Small intestine (tissue), 16 donors: ENCODE measurements at places on chromosomes 1 and 21. TPM values are rescaled to one million over a fixed set of nuclear protein-coding genes. Genes with fewer than 3 reads are reported as not detected.

ANGPTL3 gene
- polyA plus RNA-seq, result 19.5 TPM

ZNF124 gene
- 3.2 TPM for polyA plus RNA-seq

DNA sequence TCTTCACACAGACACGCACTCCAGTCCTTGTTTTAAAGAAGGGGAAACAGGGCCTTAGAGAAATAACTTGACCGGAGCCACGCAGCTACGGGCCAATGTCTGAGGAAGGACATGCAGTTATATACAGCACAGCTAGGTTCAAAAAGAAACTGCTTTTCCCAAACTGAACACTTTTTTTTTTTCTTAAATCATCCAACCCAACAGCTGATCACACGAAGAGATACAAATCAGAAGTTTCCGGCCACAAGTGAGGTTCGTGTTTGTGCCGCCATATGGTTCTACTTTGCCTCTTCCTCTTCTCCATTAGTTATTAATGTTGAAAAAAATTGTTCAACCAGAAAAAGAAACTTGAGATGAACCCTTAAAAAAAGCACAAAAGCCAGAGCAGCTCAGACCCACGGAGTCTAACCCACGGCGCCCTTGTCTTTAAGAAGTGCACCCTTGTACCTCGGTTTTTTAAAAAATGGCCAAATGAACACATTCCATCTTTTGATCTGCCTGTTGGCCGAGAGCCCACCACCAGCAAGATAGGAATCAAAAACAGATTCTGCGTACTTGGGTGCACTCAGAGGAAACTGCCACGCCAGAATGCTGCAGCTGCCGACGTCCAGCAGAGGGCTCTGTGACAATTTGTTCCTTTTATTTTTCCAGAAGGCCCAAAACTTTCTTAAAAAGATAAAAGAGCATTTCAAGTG is 78.9 kb downstream of the SLC66A1 start:
- peak; percentile 58 for DNase-seq

DNA sequence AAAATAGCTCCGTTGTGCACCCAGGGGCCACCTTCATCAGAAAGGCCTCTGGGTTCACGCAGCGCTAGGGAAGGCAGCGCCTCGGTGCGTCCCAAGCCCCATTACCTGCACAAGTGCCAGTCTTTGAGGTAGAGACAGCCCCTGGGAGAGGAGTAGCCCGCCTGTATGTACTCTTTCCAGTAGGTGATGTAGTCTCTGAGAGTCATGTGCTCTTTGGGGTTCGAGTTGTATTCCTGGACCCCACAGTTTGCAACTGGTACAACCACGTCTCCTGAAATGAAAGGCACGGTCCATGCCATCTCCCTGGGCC is 601 bp downstream of the JMJD4 start:
- DNase-seq, result no peak

ZNF695 gene
- polyA plus RNA-seq, result not detected

GRCh38 chr1:41622859-41623732 is 138.6 kb upstream of the EDN2 start:
- no peak for DNase-seq

GRCh38 chr21:36274128-36274527 is 45.9 kb upstream of the MORC3 start:
- no peak for DNase-seq

GPR37L1 gene
- polyA plus RNA-seq, result not detected

GRCh38 chr1:205247130-205247921 is 19.6 kb downstream of the TMCC2 start:
- DNase-seq, result no peak

DNA sequence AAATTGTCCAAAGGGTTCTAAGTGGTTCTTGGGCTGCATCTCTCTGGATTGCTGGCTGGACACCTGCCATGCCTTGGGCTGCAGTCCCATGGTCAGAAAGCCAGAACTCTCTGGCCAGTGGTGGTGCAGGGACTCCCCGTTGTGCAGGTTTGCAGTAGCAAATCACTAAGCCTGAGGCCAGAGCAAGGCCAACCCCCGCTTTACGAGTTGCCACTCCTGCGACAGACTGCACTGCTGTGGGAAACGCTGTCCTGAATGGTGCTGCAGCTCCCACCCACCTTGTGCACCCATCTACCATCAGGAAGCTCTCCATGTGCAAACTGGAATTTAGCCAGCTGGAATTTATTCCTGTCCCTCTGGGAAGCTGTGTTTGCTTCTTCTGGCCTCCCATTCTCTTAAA is 45.7 kb downstream of the LHX4 start:
- DNase-seq, result no peak

- DNase-seq, result no peak
These were observed 31.7 kb upstream of the TRIM17 start for GRCh38 chr1:228448372-228448771.

ITGB2 gene
- 4.5 TPM for polyA plus RNA-seq

DNA sequence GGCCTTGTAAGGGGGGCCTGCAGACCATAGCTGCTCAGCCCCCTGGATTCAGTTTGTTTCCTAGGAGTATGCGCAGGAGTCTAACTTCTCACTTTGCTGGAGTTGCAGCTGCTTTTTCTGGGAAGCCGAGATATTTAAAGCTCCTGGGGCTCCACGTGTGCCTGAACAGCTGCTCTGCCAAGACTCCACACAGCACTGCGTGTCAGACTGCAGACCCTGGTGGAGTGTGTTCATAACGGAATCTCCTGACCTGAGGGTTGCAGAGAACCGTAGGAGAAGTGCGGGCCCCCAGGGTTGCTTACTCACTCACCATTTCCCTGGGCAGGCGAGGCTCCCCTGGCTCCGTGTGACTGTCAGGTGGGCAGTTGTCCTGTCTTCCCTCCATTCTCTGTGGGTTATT is 474.3 kb upstream of the TMPRSS15 start:
- no peak for DNase-seq
